CD4-positive, alpha-beta T cell treated with Interleukin-2 at 100 ng/mL for 4 hours (primary cell): ENCODE measurements at places on chromosomes 2 and 18.

DNA sequence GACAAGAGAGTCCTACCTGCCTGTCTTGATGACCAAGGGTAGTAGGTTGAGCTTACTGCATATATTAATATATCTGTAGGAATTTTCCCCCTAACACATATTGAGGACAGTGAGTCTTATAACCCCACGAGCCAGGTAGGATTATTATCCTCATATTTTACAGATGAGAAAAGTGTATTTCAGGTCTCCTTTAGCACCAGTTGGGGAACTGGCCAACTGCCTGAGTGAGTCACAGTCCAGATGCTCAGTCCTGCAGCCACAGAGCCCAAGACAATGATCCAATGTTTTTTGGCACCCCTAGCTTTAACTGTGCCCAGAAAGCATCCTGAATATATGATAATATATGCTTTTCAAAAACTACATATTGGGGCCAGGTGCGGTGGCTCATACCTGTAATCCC, 30.8 kb upstream of the GLS start:
- DNase-seq, result no peak

DNA sequence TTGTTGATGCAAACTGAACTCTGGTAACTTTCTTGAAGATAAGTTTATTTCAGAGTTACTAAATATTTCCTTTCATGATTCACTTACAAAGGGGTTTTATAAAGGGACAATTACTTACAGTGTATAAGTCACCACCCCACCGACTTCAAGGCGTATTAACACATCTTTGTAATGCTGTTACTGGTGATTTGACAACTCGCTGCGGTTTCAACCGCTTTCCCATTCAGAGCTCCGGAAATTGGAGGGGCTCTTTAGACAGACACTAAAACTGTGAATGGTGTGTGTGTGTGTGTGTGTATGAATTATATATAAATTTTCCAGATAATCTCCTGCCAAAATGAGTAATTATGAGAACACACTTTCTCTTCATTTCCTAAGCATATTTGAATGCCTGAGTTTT, 4.9 kb downstream of the TM4SF20 start:
- DNase-seq, result peak; percentile 23

GRCh38 chr2:172693037-172693436, 42.6 kb upstream of the RAPGEF4 start:
- peak; percentile 3 for DNase-seq

DNA sequence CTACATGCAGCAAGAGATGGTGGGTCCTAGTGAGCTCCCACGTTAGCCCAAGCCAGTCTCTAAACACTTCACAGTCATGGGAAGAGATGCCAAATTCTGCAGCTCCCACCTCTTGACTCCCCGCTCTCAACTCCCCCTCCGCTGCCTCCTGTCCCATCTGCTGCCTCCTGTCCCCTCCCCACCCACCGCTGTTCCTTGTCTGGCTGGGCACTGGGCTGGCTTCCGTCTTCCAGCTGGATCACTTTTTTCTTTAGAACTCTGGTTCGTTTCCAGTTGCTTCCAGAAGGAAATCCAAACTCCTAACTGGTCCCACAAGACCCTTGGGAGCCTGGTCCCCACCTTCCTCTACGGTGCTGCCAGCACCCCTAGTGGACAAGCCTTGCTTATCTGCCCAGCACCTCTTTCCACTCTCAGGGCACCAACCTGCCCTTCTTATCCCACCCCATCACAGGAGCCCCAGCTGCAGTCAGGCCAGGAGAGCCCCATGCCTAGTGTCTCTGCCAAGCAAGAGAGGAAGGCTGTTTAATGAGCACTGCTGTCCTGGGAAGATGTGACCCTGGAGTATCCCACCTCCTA, 12.1 kb upstream of the TWIST2 start:
- DNase-seq, result no peak

- DNase-seq, result no peak
Measured at GRCh38 chr2:132715386-132716351, 45.7 kb upstream of the LYPD1 start.

DNA sequence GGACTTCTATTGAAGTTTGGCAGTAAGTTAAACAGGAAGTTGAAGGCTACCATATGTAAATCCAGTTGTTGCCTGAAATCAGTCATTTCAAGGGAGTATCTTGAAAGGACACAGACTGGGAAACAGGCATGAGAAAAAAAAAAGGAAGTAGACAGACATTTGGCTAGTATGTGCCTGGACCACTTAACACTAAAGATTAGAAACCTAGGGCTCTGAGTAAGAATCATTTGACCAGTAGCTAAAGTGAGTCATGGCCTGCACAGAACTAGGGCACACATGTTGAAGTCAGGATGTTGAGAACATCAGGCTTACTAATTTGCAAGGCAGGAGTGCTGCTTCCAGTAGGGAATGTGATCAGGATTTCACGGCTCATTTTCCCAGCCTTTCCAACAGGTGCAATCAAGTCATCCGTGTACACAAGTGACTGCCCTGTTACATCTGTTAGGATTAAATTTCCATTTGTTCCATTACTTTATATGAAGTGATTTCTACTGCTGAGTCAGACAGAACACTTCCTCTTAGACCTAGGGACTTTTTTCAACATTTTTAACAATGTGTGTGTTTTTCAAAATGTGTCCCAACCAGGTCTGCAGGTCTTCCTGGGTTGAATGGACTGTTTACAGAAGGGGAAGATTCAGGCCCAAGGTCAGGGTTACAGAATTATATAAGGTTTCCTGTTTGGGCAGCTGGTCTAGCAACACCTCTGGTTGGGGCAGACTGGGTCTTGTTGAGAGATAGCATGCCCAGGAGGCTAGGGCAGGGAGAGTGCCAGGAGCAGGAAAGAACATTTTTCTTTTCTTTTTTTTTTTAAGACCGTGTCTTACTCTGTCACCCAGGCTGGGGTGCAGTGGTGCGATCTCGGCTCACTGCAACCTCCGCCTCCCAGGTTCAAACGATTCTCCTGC, 145.6 kb downstream of the TGIF1 start:
- DNase-seq, result peak; percentile 60

DNA sequence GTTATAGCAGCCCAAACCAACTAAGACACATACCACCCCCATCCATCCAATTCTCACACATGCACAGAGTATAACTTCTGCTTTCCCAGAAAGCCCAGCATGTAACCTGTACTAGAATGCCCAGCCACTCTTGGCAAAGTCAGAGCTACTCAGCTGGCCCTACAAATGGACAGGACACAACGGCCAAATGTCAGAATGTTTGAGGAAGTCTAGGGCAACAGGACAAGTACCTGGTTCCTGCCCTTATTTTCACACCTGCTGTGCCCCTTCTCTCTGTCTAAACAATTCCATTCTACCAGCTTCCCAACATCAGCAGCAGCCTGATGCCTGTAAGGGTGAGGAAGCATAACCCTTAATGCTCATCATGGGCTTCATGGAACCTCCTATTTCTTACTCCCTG, 15.1 kb upstream of the BZW1 start:
- no peak for DNase-seq

GRCh38 chr18:23884681-23885375, 129.7 kb upstream of the TTC39C start:
- DNase-seq, result no peak

GRCh38 chr2:28231110-28231631, 161.5 kb upstream of the FOSL2 start:
- DNase-seq, result no peak

GRCh38 chr18:13514558-13514957, 211.8 kb downstream of the FAM210A start:
- no peak for DNase-seq

GRCh38 chr2:201579536-201579935, 63.8 kb downstream of the TMEM237 start:
- no peak for DNase-seq

DNA sequence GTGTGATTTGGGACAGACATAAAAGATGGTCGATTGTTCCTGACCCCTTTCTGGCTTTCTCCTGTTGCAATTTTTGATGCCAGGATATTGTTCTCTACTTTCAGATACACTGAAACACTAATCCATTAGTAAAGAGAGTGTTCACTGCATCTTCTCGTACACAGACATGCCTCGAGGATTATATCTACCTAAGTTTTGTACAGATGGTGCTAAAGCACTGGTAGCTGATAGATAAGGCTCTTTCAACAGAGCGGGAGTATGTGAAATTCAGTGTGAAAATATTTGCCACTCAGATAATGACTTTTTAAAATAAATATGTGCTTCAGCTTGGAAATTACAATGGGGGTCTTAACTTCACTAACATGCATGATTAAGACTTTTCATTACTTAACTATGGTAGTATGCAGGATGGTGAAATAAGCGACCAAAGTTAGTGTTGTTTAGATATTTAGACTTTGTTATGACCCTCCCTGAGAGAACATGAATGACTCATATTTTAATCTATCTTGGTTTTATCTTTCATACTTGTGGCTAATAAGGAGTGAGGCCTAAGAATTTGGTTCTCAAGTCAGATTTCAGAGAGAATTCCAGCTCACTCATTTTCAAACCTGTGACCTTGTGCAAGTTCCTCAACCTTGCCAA, 474.9 kb downstream of the NRXN1 start:
- DNase-seq, result no peak

DNA sequence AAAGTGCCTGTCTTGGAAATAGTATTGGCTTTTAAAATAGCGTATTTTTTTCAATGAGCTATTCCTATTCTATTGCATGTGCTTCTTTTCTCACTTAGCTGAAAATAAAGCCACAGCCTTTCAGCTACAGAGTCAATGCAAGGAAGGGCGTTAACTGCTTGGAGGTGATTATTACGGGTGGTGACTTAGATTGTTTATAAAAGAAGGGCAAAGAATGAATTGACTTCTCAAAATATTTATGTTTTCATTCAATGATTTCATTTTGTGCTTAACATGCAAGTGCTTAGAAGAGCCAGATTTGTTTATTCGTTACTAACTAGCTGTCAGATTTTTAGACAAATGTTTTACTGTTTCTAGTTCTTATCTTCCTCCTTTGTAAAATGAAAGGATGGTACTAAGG, 2.8 kb upstream of the CHN1 start:
- DNase-seq, result no peak

DNA sequence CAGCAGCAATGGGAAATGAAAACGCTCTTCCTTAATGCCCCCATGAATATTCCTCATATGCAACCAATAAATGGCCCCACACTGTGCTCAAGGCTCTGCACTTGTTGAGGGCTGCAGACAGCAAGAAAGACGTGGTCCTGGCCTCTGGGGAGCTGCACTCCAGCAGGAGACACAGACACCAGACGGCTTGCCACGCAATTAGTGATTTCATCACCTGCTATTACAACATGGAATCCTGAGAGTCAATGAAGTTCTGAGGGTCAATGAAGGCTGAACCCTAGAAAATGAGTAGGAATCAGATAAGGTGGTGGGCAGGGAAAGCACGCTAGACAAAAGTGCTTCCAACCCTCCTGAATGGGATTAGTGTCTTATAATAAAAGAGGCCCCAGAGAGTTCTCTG, 18.9 kb downstream of the CREG2 start:
- no peak for DNase-seq

DNA sequence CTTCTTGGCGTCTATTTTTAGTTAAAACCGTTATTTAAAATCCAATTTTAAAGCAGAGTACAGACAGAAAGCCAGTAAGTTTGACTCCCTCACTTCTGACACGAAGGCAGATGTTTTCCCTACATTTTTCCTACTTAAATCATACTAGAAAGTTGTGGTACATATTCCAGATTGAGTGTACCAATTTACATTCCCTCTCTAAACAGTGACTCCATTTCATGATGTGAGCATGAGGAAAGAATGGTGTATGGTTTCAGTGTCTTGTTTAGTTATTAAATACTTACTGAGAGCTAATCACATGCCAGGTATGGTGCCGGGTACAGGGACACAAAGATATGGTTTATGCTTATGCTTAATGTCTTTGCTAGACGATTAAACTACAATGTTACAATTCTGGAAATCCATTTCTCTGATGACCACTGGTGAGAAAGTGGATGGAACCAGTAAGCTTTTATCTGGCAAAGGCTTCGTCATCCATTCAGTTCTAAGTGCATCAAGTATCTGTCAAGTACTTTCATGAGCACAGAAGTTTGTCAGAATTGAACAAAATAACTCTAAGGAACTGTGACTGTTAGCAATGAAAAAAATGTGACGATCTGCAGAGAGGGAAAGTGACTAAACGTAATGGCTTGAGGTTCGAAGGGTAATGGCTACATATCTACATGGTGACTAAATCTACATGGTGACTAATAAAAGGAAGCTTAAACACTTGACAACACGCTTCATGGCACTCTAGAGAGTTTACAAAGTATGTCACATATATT, 25.7 kb downstream of the MAP4K3 start:
- no peak for DNase-seq
